HS-5 (cell line): ENCODE measurements at places on chromosomes 4 and X.

DNA sequence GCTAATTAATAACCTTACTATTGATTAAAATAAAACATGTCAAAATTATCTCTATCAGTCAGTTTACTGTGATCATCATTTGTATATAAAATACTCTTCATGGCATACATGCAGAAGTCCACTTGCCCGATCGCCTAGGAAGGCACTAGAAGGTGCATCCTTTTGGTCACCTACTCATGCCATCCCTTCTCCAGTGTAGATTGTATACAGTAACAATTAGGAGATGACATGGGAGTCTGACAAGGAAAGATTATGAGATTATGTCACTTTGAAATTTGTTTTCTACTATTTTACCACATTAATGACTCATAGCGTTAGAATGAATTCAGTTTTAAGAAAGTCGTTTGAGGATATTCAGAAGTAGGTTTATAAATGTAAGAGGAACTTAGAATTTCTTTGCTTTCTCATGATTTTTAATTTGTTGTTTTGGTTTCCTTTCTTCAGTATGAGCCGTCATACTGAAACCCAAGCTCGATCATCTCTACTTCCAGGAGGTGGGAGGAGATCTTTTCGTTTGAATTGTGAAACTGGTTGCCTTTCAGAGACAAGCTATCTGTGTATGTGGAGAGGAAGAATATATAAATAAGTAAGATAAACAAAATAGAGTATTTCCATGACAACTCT, 51.1 kb upstream of the UNC5C start:
- no peak for DNase-seq

- no peak for DNase-seq
Observed at GRCh38 chr4:113385281-113385899, 335.9 kb downstream of the ANK2 start.

GRCh38 chr4:11625211-11625610, 196.5 kb upstream of the HS3ST1 start:
- no peak for DNase-seq

- DNase-seq = no peak
Observed at GRCh38 chrX:143017272-143017671, 8.5 kb upstream of the SPANXN4 start.

- no peak for DNase-seq
Observed at GRCh38 chr4:16834814-16835213, 63.6 kb downstream of the LDB2 start.

DNA sequence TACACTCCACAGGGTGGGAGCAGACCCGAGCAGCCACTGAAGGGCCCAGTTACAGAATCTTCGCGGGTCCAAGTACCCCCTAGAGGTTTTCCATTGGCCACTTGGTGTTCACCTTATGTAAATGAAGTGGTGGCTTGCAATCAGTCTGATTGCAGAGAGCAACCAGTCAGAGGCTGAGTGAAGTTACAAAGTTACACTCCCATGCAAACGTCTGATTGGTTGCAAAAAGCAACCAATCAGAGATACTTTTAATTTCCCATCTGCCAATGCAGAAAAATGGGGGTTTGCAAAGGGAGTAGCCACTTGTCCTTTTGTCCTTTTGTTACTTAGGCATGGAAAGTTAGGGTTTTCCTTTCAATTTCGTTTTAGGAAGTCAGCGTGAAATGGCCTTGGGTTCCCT, 27.0 kb upstream of the NKAP start:
- DNase-seq = no peak

- no peak for DNase-seq
Observed at GRCh38 chrX:139596068-139596467, 65.5 kb downstream of the F9 start.

- DNase-seq = no peak
Observed at GRCh38 chr4:186725469-186726425, 2.1 kb upstream of the FAT1 start.
